Left renal cortex interstitium (tissue), 4 donors: ENCODE measurements at places on chromosomes 7 and 10.

- DNase-seq, result no peak
Measured at GRCh38 chr7:5773661-5774086, 7.8 kb downstream of the RNF216 start.

DNA sequence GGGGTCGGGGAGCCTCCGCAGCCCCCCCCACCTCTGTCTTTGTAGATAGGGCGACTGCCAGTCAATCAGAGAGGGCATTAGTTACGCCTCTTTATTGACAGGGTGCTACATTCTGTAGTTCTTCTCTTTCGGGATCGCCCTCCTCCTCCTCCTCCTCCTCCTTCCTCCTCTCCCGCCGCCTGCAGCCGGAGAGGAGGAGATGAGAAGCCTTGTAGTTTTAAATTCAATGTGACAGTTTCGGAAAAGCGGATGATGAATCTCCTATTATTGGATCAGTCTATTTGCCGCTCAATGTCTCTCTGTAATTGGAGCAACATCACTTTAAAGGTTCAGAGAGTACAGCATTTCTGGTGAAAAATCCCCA is 587 bp upstream of the UNCX start:
- DNase-seq, result no peak

- no peak for DNase-seq
Measured at GRCh38 chr10:104391969-104392296, 38.3 kb downstream of the CFAP58 start.

GRCh38 chr7:122364761-122365280 is 60.3 kb upstream of the FEZF1 start:
- no peak for DNase-seq

- DNase-seq, result no peak
Measured at GRCh38 chr7:17010637-17011300, 129.0 kb upstream of the AGR3 start.

DNA sequence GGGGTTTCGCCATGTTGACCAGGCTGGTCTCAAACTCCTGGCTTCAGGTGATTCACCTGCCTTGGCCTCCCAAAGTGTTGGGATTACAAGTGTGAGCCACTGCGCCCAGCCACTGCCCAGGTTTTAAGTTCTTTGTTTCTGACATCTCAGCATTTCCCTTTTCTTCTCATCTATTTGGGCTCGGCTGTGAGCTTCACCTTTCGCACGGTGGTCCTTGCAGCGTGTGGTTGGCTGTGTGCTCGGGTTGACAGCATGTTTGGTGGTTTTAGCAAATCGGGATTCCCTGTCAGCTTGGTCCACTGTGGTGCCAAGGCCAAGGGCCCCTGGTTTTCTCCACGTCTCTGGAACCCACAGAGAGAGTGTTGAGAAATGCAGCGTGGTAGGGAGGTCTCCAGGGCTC is 138.8 kb downstream of the DNAJB6 start:
- DNase-seq, result no peak

GRCh38 chr10:78914060-78914378 is 154.7 kb upstream of the ZMIZ1 start:
- no peak for DNase-seq

GRCh38 chr7:24879291-24879690 is 100.7 kb downstream of the OSBPL3 start:
- DNase-seq, result no peak

DNA sequence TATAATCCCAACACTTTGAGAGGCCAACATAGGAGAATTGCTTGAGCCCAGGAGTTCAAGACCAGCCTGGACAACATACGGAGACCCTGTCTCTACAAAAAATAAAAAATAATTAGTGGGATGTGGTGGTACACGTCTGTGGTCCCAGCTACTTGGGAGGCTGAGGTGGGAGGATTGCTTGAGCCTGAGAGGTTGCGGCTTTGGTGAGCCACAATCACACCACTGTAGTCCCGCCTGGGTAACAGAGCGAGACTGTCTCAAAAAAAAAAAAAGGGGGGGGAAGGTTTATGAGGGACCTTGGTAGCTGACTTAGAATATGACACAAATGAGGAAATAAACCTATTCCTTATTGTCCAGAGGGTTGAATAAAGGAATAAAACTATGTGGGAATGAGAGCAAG is 30.8 kb downstream of the SCD start:
- no peak for DNase-seq

GRCh38 chr7:490461-491291 is 29.0 kb downstream of the PDGFA start:
- no peak for DNase-seq

DNA sequence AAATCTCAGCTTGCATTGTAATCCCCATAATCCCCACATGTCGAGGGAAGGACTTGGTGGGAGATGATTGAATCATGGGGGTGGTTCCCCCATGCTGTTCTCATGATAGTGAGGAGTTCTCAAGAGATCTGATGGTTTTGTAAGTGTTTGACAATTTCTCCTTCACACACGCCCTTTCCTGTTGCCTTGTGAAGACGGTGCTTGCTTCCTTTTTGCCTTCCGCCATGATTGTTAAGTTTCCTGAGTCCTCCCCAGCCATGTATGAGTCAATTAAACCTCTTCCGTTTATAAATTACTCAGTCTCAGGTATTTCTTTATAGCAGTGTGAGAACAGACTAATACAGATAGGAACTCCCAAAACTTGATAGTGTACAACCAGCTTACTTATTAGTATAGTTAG is 98.6 kb downstream of the CREM start:
- no peak for DNase-seq

DNA sequence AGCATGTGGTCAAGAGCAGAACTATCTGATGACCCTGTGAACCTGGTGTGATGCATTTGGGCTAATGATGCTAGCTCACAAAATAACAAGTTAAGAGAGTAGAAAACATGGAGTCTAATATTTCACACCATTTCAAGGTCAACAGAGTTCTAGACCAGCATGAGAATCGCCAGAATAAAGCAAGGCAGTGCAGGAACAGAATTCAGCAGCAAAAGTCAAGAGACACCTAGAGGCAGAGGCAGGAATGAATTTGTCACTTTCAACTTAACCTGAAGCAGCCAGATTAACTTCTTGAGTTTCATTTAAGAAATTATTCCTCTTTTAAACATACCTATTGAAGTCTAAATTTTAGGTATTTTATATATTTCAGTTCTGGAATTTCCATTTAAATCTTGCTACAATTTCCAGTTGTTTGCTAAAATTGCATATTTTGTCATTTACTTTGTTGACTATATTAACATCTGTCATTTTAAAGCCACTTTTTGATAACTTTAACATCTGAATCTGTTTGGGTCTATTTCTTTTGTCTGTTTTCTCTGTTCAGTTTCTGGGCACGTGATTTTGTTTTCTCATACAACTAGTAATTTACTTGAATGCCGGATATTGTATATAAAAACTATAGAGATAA is 44.2 kb upstream of the PRSS58 start:
- no peak for DNase-seq

DNA sequence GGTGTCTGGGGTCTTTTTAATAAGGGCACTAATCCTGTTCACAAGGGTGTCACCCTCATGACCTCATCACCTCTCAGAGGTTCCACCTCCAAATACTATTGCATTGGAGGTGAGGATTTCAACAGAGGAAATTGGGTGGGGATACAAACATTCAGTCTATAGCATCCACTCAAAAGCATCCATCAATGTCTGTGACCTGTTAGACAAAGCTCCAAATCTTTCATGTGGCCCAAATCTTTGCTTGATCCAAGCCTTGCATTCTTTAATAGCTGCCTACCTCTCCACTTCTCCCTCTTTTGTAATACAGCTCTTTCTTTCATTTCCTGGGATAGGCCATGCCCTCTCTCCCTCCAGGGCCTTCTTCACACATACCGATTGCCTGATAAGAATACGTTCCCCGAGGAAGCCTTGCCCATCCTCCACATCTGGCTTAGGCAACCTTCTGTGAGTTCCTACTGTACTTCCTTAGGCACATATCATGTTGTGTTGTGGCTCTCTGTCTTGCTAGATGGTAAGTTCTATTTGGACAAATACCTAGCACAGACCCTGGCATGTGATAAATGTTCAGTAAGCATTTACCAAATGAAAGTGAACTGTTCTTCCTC is 66.1 kb downstream of the CREM start:
- no peak for DNase-seq

GRCh38 chr10:101284744-101285463 is 55.6 kb upstream of the LBX1 start:
- no peak for DNase-seq

- DNase-seq, result no peak
Measured at GRCh38 chr10:28575852-28576251, 42.9 kb downstream of the WAC start.
